ENCODE measurements at places on chromosomes 7 and 10. TPM values are rescaled to one million over a fixed set of nuclear protein-coding genes. Genes with fewer than 3 reads are reported as not detected.

- DNase-seq = peak; percentile 97
These were observed 39.8 kb upstream of the LANCL2 start for GRCh38 chr7:55325371-55325792.

Gene OPN1SW
- total RNA-seq = not detected

Gene ANXA8
- total RNA-seq = not detected

Gene ZNF138
- total RNA-seq = 3.9 TPM

DNA sequence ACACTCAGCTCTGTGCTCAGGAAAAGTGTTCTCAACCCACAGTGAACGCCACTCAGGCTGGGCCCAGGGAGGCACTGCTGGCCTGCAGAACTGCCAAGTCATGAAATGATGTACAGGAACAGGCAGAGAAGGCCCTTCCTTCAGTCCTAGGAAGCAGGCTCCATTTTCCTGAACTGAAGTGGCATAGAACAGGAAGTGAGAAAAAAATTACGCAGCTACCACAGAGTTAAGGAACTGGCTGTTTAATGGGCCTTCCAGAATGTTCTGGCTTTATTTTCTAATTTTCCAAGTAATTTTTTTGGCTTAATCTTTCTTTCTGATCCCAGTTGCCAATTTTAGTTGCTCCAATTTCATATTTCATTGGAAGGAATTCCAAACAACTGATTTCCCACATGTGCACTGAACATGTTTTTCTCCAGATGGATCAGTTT lies 39.3 kb downstream of the LRRC18 start:
- no peak for DNase-seq

Gene NACAD
- total RNA-seq = 1.3 TPM

DNA sequence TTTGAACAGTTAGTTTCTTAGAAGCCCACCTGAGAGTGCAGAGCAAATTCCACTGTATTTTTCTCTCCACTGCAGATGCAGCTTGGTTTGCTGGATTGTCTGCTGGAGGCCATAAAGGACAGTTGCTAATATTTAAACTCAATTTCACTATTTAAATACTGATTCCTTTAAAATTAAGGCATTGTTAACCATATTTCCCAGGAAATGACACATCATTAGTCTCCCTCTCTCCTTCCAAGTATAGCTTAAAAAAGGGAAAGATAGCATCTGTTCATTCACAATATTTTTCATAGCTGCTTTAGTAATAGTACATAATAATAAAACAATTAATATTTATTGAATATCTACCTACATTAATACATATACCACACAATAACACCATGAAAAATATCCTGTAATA lies 252.9 kb downstream of the HGF start:
- no peak for DNase-seq

DNA sequence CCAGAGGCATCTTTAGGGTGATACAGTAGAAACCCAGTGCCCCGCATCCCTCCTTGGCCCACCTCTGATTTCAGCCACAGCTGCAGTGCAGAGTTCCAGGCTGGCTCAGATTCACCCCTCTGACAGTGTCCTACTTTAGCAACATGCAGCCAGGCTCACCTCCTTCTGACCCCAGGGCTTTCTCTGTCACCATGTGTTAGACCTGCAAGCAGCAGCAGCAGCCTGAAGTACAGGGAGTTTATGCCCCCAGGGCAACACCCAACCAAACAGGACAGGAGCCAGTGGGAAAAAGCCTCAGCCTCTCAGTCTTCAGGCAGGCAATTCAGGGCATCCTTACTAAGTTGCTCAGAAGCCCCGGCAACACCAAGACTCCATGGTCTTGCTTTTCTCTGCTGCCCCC lies 109.0 kb upstream of the PLXNA4 start:
- no peak for DNase-seq

GRCh38 chr10:76969366-76969948 lies 668.2 kb downstream of the KCNMA1 start:
- no peak for DNase-seq

- DNase-seq = peak; percentile 38
These were observed 47.9 kb upstream of the FOXK1 start for GRCh38 chr7:4634166-4634565.

Gene WASHC2C
- 64.1 TPM for total RNA-seq

DNA sequence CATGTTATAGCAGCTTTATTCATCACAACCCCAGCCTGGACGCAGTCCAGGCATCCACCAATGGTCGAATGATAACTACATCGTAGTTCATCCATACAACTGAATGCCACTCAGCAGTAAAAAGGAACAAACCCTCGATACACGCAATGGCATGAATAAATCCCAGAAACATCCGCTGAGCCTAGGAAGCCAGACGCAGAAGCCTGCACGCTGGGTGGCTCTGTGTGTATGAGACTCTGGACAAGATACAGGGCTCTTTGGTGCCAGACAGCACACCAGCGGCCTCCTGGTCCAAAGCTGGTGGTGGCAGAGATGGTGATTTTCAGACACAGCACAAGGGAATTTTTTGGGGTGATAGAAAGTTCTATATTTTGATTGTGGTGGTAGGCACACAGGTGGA lies 10.0 kb upstream of the CRYGN start:
- no peak for DNase-seq

Gene NRG3
- not detected for total RNA-seq

Gene ITPRIP
- total RNA-seq = 6.8 TPM

DNA sequence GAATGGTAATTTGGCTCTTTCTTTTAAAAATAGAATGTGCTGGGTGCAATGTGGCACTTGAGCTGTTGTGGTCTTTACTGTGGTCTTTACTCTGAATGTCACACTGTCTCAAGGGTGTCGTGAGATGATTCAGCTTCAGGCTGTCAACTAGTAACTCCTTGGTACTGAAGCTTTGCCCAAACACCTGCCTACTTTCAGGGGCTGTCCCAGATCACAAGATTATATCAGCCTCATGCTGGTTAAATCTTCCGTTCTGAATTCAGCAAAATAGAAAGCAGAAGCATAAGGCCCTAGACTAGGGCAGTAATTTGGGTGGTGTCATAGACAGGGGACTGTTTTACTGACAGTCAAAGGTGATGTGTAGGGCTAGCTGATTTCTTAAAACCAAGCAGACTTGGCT lies 110.9 kb downstream of the BAMBI start:
- no peak for DNase-seq

- DNase-seq = peak; percentile 80
These were observed 73.3 kb upstream of the FRMD4A start for GRCh38 chr10:14403881-14404623.

Gene PON3
- under 0.01 TPM for total RNA-seq

GRCh38 chr7:22142572-22142971 lies 196.9 kb upstream of the CDCA7L start:
- DNase-seq = no peak

GRCh38 chr10:47415520-47416304 lies 31.6 kb upstream of the ZNF488 start:
- no peak for DNase-seq

Gene LRRC72
- total RNA-seq = not detected

- DNase-seq = no peak
These were observed 188.6 kb downstream of the CUX1 start for GRCh38 chr7:102005933-102006480.

Gene TFEC
- total RNA-seq = under 0.01 TPM

DNA sequence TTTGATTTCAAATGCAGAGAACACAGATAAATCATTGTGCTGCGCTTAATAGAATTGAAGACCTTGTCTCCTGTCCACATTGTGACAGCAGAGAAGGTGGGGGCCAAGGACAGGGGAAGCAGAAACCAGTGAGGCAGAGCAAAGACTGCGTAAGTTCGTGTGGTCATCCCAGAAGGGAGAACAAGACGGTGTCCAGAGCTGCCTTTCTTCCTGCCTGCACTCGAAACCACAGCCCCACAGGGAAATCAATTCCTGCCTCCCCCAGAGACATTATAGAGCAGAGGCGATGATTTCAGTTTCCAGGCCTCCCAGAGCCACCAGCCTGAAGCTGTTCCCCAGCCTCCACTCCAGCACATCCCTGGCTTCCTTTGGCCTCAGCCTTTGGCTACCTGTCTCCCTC lies 39.7 kb upstream of the UCN3 start:
- no peak for DNase-seq

Gene LRIT1
- total RNA-seq = not detected

DNA sequence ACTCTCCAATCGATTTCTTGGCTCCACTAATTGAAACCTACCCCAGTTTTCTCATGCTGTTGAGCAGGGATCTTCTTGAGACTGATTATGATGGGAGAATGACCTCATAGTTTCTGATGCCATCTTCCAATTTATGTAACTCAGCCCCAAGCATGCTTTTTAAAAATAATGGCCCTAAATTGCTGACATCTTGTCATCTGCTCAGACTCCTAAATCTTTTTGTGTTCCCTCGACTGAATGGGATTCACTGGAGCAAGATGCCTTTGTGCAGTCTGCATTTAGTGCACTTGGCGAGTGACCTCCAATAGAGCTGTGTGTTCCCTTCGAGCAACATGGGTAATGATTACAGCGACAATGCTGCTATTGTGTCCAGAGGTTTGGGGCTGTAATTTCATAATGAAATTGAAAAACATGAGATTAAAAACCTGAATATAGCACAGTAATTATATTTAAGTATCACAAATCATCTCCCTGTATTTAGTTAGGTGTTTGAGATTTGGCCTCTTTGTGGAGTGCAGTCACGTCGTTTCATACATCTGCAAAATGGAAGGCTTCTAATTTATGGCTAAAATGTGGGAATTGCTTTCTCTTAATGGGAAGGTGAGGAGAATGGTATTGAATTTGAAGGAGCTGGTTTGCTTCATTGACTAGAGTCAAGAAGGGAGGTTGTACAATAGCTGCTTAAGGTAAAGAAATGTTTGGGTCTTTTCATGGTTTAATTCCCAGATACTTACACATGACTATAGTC lies 192.9 kb downstream of the AUTS2 start:
- DNase-seq = no peak

DNA sequence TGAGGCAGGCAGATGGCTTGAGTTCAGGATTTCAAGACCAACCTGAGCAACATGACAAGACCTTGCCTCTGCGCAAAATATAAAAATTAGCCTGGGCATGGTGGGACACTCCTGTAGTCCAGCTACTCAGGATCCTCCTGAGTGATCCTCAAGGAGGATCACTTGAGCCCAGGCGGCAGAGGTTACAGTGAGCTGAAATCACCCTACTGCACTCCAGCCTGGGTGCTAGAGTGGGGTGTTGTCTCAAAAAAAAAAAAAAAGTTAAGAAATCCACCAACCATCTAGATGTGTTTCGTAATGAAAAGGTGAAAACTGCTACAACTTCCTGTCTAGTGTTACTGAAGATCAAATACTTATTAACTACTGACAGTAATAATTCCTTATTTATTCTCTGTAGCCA lies 8.1 kb downstream of the GLCCI1 start:
- DNase-seq = no peak

Gene OLAH
- total RNA-seq = not detected

DNA sequence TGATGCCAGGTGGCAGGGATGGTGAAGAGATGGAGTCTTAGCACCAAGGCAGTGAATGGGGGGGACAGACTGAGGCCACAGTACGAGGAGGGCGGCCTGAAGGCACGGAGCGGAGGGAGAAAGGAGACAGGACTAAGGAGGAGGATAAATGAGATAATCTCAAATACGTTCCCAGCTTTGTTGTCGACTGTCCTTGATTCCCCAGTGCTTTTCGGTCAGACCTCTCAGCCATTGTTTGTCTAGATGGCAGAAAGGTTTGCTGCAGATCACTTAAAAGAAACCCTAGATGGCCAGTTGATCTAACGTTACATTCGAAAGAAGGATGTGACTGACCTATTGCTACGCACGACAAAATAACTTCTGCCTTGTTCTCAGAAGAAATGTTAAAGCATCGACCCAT lies 479.0 kb downstream of the GATA3 start:
- no peak for DNase-seq

DNA sequence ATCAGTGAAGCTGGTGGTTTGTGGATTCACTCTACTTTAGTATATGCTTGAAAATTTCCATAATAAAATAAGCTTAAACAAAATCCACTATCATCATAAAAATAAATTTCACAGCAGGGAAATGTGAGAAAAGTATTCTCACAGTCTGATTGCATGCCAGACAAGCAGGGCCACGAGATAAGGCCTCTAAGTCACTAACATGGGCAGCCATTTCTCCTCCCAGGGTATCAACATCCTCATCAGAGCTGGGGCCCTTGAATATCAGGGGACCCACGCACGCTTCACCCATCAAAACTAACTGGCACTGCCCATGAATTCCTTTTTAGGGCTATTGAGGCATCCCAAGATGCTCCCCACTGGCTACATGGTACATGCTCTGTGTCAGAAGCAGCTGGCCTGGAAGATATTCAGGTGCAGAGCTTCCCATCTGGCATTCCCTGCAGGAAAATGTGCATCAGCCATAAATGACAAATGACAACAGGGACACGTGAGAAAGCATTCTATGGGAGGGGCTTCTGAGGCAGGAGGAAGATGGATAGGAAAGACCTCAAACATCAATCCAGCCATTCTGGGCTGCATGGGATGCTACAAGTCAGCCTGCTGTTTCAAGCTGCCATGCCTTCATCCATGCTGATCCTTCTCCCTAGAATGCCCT lies 17.4 kb downstream of the CCDC6 start:
- no peak for DNase-seq

Gene PNLIP
- total RNA-seq = not detected

Gene CALN1
- total RNA-seq = not detected

DNA sequence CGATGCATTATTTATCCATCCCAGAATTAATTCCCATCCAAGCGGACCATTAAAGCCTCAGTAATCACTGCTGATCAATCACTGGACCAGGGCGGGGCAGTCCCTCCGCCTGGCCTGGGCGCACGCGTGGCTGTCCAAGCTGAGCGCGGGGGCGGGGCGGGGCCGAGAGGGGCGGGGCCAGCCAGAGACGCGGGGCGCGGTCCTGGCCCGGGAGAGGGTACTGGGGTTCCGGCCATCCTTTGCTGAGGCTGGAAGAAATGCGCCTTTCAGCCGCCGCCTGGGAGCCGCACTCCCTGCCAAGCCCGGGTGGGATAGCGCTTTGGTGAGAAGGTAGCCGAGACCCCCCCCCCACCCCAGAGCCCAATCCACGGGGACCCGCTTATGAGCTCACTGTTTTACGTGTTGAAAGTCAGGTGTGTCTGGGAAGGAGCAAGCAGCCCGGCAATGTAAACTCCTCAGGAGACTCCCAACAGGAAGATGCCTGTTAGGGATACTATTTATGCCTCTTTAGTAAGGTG lies at the start of gene ARHGAP22:
ARHGAP22 (minus strand) TSS at position 83 of the 518 bp plus-strand sequence. CDS start 277 bp downstream, outside the sequence.
- peak; percentile 35 for DNase-seq

DNA sequence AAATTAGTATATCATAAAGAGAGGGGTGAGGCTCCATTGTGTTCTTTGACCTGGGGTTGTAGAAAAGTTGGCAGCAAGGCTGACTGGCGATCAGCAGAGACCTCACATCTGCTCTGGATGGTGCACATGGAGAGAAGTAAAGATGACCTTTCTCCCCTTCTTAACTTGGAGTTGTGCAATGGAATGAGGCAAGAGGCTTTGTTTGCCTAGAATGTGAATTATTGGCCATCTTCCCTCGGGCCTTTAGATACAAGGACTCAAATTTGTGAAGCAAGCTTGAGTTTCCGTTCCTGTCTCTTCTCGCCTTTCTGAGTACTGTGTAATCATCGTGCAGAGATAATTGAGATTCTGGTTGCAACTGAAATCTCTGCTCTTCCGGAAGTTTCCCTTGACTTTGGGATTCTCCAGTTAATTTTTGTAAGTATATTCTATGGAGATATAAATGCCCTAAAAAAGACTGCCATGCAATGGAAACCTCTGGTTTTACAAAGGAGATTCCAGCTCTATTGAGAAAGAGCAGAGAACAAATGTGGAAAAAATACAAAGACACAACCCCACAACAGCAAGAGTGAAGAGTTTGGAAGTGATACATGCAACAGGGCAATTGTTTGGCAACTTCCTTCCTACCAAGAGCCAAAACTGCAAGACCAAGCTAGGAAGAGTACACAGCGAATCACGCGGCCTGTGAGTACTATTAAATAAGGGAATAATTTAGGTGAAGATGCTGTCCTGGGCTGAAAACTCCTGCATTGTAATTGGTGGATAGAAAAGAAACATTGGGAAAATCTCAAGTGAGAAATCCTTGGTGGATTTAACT lies 542.3 kb upstream of the NRP1 start:
- no peak for DNase-seq

Data from fibroblast of lung (primary cell).